Motor neuron (in vitro differentiated cells): ENCODE measurements at places on chromosomes 5 and 9. TPM values are rescaled to one million over a fixed set of nuclear protein-coding genes. Genes with fewer than 3 reads are reported as not detected.

Gene ANKRA2
- 36.5 and 39.1 TPM in 2 replicates for total RNA-seq

Gene SPTAN1
- 332 and 337 TPM in 2 replicates for total RNA-seq

DNA sequence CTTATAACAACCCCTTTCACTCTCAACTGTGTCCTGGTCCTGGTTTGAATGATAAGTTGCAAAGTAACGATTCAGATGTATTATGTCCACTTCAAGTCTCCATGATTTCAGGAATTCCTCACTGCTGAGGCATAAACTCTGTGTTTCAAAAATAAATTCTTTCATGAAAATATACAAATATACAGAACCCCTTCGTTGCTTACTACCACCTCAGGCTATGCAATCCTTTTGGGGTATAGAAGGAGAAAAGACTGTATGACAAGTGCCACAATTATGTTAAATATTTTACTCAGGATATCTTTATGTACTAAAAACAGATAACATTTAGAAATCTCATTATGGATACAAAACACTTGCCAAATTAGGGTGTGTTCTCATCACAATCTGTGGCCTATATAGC is 190.7 kb downstream of the KCTD16 start:
- no peak for ATAC-seq

- no peak for ATAC-seq
Observed at GRCh38 chr9:92510747-92511146, 25.0 kb downstream of the ECM2 start.

- ATAC-seq = peak; percentile 3
Observed at GRCh38 chr5:113488645-113489184, 462 bp upstream of the MCC start.

- ATAC-seq = no peak
Observed at GRCh38 chr5:16879650-16880049, 56.4 kb downstream of the MYO10 start.

DNA sequence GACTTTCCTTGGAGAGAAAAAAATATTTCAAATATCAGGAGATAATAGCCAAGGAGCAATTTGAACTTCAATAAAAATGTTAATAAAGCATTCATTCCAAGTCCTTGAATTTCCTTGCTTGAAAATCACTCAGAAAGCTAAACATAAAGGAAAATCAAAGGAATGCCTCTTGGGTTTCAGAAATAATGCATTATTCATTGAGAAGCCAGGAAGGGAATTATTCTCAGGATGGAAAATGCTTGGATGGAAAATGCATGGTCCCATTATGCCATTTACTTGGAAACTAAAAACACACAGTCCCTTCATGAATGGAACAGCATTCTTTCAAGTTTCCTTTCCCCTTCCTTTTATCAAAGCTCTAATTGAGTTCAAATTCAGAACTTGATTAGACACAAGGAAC is 160.9 kb downstream of the LPAR1 start:
- peak; percentile 19 for ATAC-seq

Gene PTGS1
- total RNA-seq = 0.09 and 0.10 TPM in 2 replicates

GRCh38 chr9:96413302-96414221 is 4.6 kb downstream of the ZNF367 start:
- ATAC-seq = no peak

GRCh38 chr5:77869116-77869798 is 93.1 kb upstream of the TBCA start:
- ATAC-seq = no peak

Gene CTSV
- 0.30 and 0.71 TPM in 2 replicates for total RNA-seq

Gene SMIM32
- total RNA-seq = 1.1 TPM in 1 of 2 replicates, not detected in the other

DNA sequence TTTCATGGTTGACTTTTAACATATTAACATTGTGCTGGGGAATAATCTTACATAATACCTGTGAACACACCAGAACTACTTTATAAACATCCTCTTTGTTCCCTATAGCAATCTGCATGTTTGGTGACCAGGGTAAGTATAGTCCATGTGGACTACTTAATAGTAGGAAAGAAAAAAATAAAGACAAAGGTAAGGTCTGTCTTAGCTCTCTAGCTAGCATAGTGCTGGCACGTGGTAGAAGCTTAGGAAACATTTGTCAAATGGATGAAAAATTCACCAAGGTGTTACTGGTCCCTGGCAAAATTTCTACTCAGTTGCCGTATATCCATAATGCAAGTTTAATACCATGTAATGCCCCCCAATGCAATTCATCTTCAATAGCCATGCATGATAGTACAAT is 78.6 kb upstream of the ABCA1 start:
- ATAC-seq = no peak

DNA sequence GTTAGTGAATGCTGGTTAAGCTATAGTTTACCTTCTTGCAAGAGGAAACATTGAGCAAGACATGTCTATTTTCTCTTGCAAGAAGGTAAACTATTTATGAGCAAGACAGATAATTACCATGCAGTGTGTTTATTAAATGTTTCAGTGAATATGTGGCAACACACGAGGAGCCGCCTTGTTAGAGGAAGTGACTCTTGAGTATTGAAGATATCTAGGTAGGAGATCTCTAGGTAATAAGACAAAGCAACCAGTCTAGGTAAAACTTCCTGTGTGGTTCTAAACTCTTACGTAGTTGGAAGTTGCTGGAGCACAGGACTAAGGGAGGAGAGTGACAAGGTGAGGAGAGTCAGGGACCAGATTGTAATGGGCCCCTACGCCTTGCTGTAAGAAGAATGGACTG is 16.8 kb downstream of the SKP2 start:
- ATAC-seq = no peak

DNA sequence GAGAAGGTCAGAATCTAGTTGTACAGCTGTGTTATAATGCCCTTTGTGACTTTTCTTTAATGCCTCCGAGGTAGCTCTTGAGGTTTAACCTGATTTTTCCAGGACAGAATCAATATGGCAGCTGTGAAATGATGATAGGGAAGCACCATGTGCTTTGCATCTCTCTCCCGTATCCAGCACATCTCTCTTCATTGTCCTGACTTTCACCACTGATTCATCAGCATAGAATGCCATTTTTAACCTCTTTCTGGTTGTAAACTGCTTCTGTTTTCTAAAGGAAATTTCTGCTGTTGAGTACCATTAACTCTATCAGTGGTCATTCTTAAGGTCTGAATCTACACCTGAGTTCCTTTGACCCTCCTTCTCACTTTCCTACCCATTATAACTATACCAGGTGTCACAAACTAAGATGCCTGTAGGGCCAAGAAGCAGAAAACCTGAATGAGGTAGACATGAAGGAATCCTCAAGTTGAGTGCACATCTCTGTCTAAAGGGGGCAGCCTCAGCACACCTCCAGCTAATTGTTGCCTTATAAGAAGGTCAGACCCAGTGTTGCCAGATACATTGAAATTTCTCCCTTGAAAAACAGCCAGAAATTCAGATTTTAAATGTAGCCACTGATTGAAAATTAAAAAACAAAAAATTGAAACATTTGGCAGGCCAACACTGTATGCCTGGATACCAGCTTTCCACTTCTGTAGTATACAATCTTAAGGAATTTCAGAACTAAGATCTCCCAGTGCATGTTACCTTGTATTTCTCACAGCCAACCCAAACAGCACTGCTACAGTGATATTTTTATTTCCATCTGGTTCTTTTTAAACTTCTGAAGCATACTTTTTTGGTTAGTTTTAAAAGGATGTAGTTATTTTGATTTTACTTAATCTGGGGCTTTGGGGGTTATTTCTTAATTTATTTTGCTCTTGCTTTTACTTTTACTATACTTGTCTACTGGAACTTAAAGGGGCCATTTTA is 35.8 kb upstream of the TLX3 start:
- ATAC-seq = no peak

- peak; percentile 7 for ATAC-seq
Observed at GRCh38 chr5:157574456-157575380, 857 bp downstream of the ADAM19 start.

DNA sequence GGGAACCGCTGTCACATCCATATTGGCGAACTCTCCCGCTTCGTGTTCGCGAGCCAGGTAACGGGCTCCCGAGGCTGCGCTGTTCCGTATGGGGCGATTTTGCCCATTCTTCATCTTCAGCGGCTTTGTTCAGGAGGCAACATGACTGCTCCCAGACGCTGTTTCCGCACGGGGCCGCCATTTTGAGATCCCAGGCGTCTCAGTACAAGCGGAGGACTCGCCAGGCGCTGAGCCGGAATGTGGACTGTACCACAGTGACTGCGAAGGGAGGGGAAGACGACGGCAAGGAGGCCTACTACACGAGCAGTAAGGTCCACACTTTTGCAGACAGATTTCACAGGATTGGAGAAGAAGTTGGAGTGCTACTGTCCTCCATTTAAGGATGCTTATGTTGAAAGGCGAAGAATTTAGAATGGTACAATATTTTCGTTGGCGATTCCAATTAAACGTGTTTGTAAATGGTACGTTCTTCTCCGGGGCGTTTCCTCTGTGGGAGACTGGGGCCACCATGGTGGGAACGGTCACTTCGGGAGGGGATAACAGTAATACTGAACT is 41.6 kb upstream of the ZNF300 start:
- ATAC-seq = peak; percentile 99

- no peak for ATAC-seq
Observed at GRCh38 chr5:148993283-148993936, 69.5 kb downstream of the SH3TC2 start.

GRCh38 chr5:83639911-83640310 is 80.7 kb downstream of the HAPLN1 start:
- no peak for ATAC-seq

DNA sequence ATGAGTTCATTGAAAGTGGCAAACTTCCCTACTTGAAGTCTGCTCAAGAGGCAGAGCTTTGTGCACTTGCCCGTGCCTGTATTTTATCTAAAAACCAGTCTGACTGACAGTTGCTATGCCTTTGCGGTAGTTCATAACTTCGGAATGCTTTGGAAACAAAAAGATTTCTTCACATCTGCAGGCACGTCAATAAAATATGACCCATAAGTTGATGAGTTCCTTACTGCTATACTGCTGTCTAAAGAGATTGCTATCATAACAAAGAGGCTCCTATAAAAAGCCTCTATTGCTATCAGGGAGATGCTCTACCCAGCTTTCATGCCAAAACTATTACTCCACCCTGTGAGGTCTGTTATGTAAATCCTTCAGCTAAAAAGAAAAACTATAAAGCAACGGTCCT is 25.4 kb upstream of the RNF20 start:
- no peak for ATAC-seq

- no peak for ATAC-seq
Observed at GRCh38 chr5:39759701-39760100, 334.9 kb upstream of the DAB2 start.

- ATAC-seq = no peak
Observed at GRCh38 chr5:79456400-79456799, 57.5 kb downstream of the HOMER1 start.

GRCh38 chr5:91225848-91226686 is 157.1 kb downstream of the ARRDC3 start:
- peak; percentile 33 for ATAC-seq

Gene SERF1A
- total RNA-seq = 15.8 and 20.2 TPM in 2 replicates

- no peak for ATAC-seq
Observed at GRCh38 chr9:136544964-136545691, 720 bp downstream of the NOTCH1 start.

Gene HMMR
- 20.6 and 22.1 TPM in 2 replicates for total RNA-seq
